Natural killer cell (primary cell): ENCODE measurements at places on chromosomes 16 and 17.
A peak's percentile ranks its signal among the peaks of the same experiment; 100 is the strongest.

DNA sequence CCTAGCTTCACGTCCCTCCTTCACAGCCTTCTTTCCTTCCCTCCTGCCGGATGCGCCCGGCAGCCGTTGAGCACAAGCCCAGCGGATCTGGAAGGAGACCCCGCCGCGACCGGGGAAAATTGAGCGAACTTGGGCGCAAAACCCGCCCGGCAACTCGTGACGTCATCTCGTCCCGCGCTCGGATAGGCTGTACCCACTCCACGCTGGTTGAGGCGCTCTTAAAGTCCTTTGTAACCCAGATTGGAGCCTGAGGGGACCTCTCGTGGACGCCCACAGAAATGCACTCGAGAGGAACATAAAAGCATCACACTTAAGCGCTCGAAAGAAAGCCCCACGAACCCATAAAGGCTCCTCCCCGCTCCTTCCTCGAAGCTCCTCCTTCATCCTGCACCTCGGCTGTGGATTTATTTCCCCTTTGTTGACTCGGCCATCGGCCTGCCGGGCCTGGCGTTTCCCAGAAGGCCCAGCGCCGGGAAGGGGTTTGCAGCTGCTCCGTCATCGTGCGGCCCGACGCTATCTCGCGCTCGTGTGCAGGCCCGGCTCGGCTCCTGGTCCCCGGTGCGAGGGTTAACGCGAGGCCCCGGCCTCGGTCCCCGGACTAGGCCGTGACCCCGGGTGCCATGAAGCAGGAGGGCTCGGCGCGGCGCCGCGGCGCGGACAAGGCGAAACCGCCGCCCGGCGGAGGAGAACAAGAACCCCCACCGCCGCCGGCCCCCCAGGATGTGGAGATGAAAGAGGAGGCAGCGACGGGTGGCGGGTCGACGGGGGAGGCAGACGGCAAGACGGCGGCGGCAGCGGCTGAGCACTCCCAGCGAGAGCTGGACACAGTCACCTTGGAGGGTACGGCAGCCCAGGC, at the start of gene PSMD3:
Gene PSMD3 (plus strand): TSS at position 457 of the 856 bp plus-strand sequence. CDS start 164 bp downstream, at position 621.
- peak within 1 kb of the TSS; percentile 70 for H3K4me3 ChIP-seq
- H3K36me3 ChIP-seq = peaks cover 15% of the 10 kb centered on the region
- peak; percentile 100 for DNase-seq
- H3K27me3 ChIP-seq = no peaks in the 10 kb centered on the region

- no peak overlapping the region for H3K27ac ChIP-seq
- H3K27me3 ChIP-seq = no peaks in the 10 kb centered on the region
- no peak overlapping the region for H3K4me3 ChIP-seq
- DNase-seq = peak; percentile 56
Observed at GRCh38 chr16:22077700-22078313, 14.5 kb upstream of the VWA3A start.

- H3K36me3 ChIP-seq = no peaks in the 10 kb centered on the region
- H3K27ac ChIP-seq = no peak overlapping the region
- no peak for DNase-seq
- no peak overlapping the region for H3K4me3 ChIP-seq
- no peaks in the 10 kb centered on the region for H3K27me3 ChIP-seq
- H3K4me1 ChIP-seq = no peaks in the 10 kb centered on the region
Observed at GRCh38 chr16:48105456-48105855, 50.3 kb downstream of the ABCC12 start.

DNA sequence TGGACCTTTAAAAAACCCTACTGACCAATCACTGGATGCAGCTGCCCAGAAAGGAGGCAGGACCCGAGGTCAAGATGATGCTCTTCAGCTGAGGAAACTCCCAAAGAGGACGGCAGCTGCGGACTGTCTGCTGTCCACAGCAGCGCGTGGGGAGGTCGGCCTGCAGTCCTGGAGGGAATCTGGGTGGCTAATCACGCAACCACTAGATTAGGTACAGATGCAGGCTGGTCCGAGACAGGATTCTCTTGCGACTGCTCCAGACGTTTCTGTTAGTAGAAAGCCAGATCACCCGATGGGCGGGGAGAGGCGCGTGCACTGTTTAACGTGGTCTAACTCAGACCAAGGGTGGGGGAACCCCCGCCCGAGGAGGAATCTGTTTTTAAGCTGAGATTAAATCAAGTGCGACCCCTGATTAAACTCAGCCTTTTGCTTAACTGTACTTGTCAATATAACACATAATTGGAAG, 8.8 kb downstream of the CTRB2 start:
- no peak overlapping the region for H3K4me3 ChIP-seq
- no peaks in the 10 kb centered on the region for H3K36me3 ChIP-seq

- no peak for DNase-seq
- H3K27ac ChIP-seq = no peak overlapping the region
- no peaks in the 10 kb centered on the region for H3K27me3 ChIP-seq
- H3K4me1 ChIP-seq = no peaks in the 10 kb centered on the region
- no peaks in the 10 kb centered on the region for H3K36me3 ChIP-seq
Observed at GRCh38 chr16:62665269-62665668, 629.0 kb upstream of the CDH8 start.

- no peak for DNase-seq
- H3K4me1 ChIP-seq = no peaks in the 10 kb centered on the region
- no peaks in the 10 kb centered on the region for H3K27me3 ChIP-seq
- no peak overlapping the region for H3K4me3 ChIP-seq
Observed at GRCh38 chr16:84854759-84855158, 35.0 kb downstream of the CRISPLD2 start.

DNA sequence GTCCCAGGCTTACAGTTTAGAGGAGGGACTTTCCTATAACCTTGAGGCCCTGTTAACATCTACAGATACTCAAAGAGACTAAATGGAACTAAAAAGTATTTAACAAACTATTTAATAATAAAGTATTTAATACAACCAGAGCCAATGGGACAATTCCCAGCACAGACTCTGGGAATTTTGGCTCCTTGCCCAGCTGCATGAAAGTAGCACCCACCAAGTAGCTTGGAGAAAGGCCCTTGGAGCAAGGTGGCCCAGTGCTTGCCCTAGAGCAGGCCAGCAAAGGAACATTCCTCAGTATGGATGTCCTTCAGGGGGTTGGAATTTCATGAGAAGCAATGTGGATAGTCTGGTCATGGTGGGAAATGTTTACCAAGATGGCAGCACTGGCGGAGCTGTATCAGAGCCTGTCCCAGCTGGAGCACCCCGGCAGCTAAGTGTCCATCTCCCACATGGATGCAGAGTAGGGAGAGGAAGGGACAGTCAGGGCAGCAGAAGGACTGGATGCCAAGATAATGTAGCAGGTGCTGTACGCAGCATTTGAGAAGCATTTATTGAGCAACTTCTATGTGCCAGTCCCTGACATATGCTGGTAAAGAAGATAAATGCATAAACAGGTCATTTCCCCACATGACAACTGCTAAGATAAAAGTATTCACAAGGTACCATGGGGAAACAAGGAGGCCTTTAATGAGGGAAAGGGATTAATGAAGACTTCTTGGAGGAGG, 5.2 kb upstream of the SMARCD2 start:
- H3K4me1 ChIP-seq = peaks cover 26% of the 10 kb centered on the region
- no peaks in the 10 kb centered on the region for H3K27me3 ChIP-seq
- no peak overlapping the region for H3K27ac ChIP-seq
- no peaks in the 10 kb centered on the region for H3K36me3 ChIP-seq
- DNase-seq = no peak

- H3K27me3 ChIP-seq = no peaks in the 10 kb centered on the region
- no peak overlapping the region for H3K27ac ChIP-seq
- H3K4me3 ChIP-seq = no peak overlapping the region
- H3K4me1 ChIP-seq = no peaks in the 10 kb centered on the region
- H3K36me3 ChIP-seq = no peaks in the 10 kb centered on the region
Observed at GRCh38 chr16:59604354-59604753, 870.2 kb upstream of the GOT2 start.

GRCh38 chr16:28898266-28898665, 20.0 kb downstream of the ATP2A1 start:
- no peak for DNase-seq
- no peak overlapping the region for H3K4me3 ChIP-seq
- peaks cover 22% of the 10 kb centered on the region for H3K4me1 ChIP-seq
- H3K27ac ChIP-seq = no peak overlapping the region
- H3K27me3 ChIP-seq = no peaks in the 10 kb centered on the region
- H3K36me3 ChIP-seq = no peaks in the 10 kb centered on the region

DNA sequence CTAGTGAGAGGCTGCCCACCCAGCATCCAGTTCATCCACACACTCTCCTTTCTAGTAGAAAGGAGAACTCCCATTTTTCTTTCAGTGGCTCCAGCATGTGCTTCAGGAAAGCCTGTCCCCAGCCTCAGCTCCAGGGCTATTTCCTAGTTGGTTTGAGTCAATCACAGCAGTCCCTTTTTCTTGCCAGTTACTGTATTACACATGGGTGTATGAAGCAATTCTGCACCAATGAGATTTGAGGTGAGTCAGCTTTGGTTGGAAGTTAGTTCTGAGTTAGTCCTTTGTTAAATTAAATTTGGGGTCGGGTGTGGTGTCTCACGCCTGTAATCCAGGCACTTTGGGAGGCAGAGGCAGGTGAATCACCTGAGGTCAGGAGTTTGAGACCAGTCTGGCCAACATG, 24.8 kb downstream of the RAD51D start:
- H3K27ac ChIP-seq = no peak overlapping the region
- no peaks in the 10 kb centered on the region for H3K27me3 ChIP-seq
- no peak overlapping the region for H3K4me3 ChIP-seq
- no peak for DNase-seq
- H3K4me1 ChIP-seq = peaks cover 6% of the 10 kb centered on the region

DNA sequence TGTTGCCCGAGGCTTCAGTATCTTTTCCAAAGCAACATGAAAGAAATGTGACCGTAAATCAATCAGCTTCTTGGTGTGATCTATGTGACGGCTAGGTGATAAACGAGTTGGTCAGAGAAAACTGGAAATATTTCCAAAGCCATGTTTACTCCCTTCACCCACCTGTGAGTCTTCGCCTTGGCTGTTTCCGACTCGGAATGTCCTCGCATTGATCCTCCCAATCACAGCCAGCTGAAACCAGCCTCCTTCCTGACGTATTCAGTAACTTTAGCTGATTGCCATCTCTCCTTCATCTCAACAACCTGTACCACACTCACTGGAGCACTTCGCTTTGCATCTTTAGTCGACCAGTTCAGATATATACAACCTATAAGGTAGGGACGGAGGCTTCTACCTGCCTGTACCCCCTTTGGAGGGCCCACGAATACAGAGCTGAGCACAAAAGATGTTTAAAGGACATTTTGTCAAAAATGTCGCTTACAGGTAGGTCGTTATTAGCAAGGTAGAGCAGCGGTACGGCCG, 705 bp downstream of the KRABD2 start:
- H3K27ac ChIP-seq = peak overlapping the region; percentile 53
- H3K36me3 ChIP-seq = peaks cover 43% of the 10 kb centered on the region
- H3K4me3 ChIP-seq = peak overlapping the region; percentile 83

DNA sequence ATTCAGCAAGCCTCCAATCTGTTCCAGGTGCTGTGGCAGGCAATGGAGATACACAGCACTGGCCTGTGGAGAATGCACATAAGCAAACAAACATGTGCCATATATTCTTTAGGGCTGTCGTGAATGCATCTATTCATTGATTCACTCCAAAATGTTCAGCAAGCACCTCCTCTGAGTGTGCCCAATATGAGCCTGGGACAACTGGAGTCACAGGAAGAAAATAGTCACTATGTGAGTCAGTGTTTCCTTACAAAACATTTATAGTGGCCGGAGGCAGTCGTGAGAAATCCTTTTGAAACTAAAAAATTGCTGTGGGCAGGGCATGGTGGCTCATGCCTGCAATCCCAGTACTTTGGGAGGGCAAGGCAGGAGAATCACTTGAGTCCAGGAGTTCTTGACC, 310.1 kb downstream of the CA10 start:
- DNase-seq = no peak
- H3K4me3 ChIP-seq = no peak overlapping the region
- no peaks in the 10 kb centered on the region for H3K27me3 ChIP-seq

DNA sequence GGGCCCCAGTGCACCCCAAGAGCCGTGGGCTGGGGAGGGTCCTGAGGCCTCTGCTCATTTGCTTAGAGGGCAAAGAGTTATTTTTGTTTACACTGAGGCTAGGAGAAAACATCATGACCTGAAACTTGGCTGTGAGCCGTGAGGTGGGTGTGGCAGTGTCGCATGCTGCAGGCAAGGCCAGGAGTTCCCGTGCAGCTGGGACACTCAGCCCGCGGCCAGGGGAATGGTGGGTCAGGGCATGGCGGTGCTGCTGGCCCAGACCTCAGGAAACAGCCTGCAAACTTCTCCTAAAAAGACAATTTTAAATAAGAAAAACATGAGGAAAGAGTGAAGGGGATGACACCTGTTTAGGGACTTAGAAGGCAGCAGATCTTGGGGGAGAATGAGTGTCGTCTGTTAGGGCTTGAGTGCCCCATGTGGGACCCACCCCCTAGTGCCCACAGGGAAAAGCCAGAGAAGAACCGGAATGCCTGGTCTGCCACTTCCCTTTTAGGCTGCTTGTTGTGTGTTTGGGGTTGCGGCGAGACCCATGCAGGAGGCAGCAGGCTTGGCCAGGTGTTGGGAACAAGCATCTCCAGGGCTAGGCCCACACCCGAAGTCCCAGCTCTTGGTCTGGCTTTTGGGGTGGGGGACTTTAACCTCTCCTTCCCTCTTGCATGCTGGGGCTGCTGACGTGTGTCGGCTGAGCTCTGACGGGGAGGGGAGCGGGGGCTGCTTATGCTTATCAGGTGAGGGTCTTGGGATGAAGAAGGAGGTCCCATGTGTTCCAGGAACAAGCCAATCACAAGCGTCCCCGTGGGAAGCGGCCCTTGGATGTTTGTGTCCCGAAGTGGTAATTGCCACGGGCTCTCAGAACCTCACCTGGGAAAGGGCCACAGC, 80.9 kb upstream of the GNG13 start:
- H3K4me3 ChIP-seq = no peak overlapping the region
- H3K36me3 ChIP-seq = no peaks in the 10 kb centered on the region
- no peaks in the 10 kb centered on the region for H3K27me3 ChIP-seq
- no peak for DNase-seq
- peaks cover 7% of the 10 kb centered on the region for H3K4me1 ChIP-seq

GRCh38 chr17:50420419-50421112, 5.5 kb upstream of the ACSF2 start:
- peaks cover 13% of the 10 kb centered on the region for H3K4me1 ChIP-seq
- no peaks in the 10 kb centered on the region for H3K36me3 ChIP-seq
- peak overlapping the region; percentile 70 for H3K27ac ChIP-seq

GRCh38 chr16:3509470-3509928, 8.7 kb downstream of the CLUAP1 start:
- DNase-seq = peak; percentile 92
- no peak overlapping the region for H3K4me3 ChIP-seq
- peaks cover 19% of the 10 kb centered on the region for H3K4me1 ChIP-seq

GRCh38 chr16:9706217-9706836, 475.9 kb downstream of the GRIN2A start:
- H3K36me3 ChIP-seq = no peaks in the 10 kb centered on the region
- no peak for DNase-seq
- H3K4me3 ChIP-seq = no peak overlapping the region
- no peaks in the 10 kb centered on the region for H3K4me1 ChIP-seq
- H3K27ac ChIP-seq = no peak overlapping the region
